CD4-positive, alpha-beta memory T cell (primary cell): ENCODE measurements at places on chromosomes 4 and X. TPM values are rescaled to one million over a fixed set of nuclear protein-coding genes. Genes with fewer than 3 reads are reported as not detected.

- no peak for DNase-seq
Observed at GRCh38 chrX:97211070-97211469, 327.4 kb downstream of the RPA4 start.

GRCh38 chr4:6497796-6498195 is 25.4 kb upstream of the PPP2R2C start:
- no peak for DNase-seq

DNA sequence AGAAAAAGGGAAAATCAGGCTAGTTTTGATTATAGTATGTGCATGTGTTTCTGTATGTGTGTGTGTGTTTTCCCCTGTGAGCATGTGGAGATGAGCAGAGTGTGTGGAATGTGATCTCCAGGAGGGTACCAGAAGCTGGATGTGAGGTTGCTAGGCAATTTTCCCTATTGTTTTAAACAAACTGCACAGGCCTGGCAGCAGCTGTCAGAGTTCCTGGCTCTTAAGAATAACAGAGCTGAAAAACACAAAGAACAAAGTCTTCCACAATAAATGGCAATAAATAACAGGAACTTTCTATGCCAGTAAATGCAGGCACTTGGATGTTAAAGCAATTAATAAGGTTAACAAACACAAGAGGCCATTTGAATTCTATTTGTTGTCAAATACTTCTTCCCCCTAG is 344.6 kb upstream of the CTSO start:
- DNase-seq = no peak

- no peak for DNase-seq
Observed at GRCh38 chr4:4981427-4981826, 37.8 kb downstream of the CYTL1 start.

GRCh38 chrX:133674726-133675470 is 259.6 kb upstream of the GPC4 start:
- DNase-seq = no peak

DNA sequence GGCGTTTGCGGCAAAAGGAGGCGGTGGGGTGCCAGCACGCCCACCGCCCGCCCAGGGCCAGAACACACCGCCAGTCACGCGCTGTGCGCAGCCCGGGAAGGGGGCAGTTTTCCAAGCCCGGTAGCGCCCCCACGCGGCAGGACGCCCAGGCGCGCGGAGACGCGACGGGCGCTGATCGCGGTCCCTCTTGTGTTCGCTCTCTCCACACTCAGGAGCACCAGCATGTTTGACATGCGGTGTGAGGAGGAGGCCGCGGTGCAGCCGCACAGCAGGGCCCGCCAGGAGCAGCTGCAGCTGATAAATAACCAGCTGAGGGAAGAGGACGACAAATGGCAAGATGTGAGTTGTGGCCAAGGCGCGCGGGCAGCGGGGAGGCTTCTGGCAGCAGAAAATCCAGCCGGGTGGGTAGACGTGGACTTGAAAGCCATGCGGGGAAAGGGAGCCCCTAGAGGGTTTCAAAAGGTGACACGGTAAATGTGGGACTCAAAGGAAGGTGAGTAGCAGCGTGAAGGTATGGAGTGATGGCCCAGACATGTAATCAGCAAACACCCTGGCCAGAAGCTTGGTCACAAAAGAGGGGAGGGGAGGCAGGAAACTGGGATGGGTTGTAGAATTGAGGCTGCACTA is 104.1 kb downstream of the PHOX2B start:
- no peak for DNase-seq

DNA sequence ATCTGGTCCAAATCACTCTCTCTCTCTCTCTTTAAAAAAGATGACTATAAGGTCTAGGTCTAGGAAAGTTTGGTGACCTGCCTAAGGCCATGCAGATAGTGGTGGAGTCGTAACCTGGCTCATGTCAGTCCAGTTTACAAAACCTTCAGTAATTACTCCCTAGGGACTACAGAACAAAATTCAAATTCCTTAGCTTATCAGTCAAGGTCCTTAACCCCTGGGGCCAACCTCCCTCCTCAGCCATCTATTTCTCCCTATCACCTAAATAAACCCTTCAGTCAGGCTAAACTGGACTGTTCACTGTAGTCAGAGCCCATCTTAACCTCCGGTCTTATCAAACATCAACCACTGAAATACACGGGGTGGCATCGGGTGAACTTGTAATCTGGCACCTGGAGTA is 68.9 kb downstream of the MAP3K15 start:
- DNase-seq = no peak

GRCh38 chrX:24175276-24175675 is 25.7 kb downstream of the ZFX start:
- no peak for DNase-seq

DNA sequence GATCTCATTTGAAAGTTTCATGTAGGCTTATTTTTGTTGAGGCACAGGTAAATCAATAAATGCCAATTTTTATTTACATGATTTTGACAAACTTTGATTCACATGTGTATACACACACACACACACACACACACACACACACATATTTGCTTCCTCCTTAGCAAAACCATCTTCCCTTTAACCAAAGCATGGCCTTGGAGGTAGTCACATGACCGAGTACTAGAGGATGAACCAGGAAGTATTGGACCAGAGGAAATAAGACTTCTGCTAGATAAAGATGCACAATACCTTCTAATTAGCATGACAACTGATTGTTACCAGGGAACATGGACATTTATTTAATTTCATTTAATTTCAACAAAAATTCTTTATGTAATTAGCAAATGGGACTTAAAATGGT is 23.4 kb upstream of the CFAP299 start:
- no peak for DNase-seq

GRCh38 chr4:79514621-79515329 is 106.7 kb upstream of the GK2 start:
- DNase-seq = no peak

DNA sequence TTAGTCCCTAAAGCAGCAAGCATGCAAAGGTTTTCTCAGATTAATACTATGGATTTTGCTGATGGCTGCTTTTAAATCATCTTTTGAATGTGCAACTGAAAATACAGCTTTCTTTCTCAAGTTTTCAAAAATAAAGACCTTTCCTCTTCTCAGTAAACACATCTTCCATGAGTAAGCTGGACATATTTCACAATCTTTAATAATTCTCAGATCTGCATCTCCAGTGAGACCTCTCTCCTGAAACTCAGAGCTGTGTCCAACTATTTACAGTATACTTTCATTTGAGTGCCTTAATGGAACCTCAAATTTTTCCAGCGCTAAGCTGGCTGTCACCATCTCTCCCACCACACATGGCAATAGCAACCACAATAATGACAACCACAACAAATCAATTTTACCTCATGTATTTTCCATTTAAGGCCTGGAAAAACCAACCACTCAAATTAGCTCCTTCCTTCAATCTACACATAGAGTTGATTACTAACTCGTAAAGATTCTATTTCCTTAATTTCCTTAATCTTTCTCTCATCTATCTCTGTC is 192.4 kb upstream of the RPL34 start:
- DNase-seq = no peak

- no peak for DNase-seq
Observed at GRCh38 chrX:100911731-100912130, 17.0 kb downstream of the XKRX start.

- no peak for DNase-seq
Observed at GRCh38 chrX:17298564-17298963, 76.4 kb upstream of the NHS start.

DNA sequence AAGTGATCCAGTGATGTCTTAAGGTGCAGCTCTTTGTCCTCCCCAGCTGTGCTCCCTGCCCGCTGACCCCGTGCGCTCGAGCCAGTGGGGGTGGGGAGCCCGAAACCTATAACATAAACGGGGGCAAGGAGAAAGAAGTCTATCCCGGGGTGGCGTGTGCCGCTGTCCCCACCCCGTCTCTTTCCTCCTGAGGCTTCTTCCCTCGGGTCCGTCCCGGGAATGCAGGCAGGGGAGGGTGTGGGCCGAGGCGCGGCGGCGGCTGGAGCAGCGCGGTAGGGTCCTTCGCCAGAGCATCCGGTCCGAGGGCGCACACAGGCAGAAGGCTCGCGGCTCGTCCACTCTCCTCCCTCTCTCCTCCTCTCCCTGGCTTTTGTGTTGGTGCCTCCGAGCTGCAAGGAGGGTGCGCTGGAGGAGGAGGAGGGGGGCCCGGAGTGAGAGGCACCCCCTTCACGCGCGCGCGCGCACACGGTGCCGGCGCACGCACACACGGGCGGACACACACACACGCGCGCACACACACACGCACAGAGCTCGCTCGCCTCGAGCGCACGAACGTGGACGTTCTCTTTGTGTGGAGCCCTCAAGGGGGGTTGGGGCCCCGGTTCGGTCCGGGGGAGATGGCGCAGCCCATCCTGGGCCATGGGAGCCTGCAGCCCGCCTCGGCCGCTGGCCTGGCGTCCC is at the start of gene RAB33A:
Gene RAB33A, plus strand, starts transcription at position 517 of the 681 bp plus-strand sequence. Its CDS starts 101 bp downstream, at position 618.
- DNase-seq = peak; percentile 54

- no peak for DNase-seq
Observed at GRCh38 chr4:164771088-164771487, 17.2 kb downstream of the SMIM31 start.

DNA sequence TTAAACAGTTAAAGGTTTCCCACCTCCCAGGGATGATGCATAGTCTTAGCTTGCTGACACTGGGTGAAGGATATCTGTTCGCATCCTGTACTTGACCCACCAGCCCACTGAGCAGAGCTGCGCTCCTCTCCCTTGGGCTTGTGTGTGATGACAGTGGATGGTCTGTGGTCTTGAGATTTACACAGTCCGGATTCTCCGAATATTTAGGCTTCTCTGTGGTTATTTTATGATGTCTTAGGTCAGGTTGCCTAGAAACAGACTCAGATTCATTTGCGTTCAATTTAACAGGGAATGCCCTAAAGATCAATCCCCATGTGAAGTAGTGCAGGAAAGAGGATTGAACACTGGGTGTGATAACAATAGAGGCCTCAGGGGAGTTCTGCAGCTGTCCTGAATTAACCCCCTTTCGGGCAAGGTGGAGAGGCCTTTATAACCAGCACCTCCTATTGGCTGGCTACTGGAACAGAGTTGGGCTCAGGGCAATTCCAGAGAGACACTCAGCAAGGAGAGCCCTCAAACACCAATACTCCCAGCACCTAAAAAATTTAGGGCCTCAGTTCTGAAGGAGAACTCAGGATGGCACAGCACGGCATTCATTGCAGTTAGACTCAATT is 653.2 kb upstream of the GALNT7 start:
- no peak for DNase-seq

- no peak for DNase-seq
Observed at GRCh38 chr4:110492522-110492921, 16.6 kb downstream of the ENPEP start.

DNA sequence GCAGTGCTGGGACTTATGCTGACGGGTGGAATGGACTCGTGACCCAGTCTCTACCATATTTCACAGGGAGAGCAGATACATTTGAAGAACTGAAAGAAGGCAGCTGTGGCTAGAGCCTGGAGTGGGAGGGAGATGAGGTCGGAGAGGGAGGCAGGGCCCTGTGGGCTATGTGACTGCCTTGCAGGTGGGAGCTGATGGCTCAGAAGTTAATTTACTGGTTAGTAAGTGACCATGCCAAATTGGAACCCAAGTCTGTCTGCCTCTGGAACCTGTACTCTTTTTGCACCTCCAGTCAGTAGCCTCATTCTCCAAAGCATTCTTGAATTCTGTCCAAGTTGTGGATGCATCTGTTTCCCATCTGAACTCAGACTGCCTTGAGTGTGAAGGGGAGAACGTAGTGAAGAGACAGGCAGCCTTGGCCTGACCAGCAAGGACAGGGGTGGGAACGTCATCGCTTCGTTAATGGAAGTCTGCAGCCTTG is 92.3 kb downstream of the REPS2 start:
- no peak for DNase-seq

- DNase-seq = no peak
Observed at GRCh38 chrX:141405853-141406492, 163.7 kb upstream of the SPANXC start.

DNA sequence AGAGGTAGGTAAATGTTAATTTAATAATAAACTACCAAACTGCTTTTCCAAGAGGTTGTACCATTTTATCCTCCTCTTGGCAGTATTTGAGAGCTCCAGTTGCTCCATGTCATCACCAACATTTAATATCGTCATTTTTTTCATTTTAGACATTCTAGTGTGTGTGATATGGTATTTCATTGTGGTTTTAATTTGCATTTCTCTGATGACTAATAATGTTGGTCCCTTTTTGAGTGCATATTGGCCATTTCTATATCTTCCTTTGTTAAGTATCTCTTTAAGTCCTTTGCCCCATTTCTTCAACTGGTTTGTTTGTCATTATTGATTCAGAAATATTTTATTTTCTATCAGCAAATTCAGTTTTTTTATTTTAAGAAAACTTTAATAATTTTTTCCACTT is 88.8 kb downstream of the MAPK10 start:
- no peak for DNase-seq

DNA sequence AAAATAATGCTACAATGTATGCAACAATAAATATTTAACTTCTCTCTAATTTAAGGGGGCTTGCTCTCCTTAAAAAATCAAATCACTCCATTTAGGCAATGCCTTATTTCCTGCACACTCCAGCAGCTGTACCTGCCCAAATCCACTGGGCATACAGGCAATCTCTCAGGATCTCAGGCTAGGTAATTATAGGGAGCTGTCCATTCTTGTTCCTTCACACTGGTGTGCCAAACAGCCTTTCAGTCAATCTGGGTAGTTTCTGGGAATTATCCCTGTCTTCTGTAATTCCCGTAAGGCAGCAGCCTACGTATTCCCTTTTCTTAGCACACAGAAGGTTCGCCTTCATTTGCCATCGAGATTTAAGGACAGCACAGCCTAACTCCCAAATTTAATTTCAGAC is 922.6 kb upstream of the SLIT2 start:
- no peak for DNase-seq

GRCh38 chrX:105477351-105477750 is 256.9 kb upstream of the TEX13A start:
- no peak for DNase-seq

GRCh38 chrX:136255541-136255940 is 4.3 kb upstream of the MAP7D3 start:
- no peak for DNase-seq

GRCh38 chr4:69811166-69811565 is 48.8 kb downstream of the SULT1E1 start:
- DNase-seq = no peak

- DNase-seq = no peak
Observed at GRCh38 chr4:178205826-178206225, 763.6 kb upstream of the AGA start.

DNA sequence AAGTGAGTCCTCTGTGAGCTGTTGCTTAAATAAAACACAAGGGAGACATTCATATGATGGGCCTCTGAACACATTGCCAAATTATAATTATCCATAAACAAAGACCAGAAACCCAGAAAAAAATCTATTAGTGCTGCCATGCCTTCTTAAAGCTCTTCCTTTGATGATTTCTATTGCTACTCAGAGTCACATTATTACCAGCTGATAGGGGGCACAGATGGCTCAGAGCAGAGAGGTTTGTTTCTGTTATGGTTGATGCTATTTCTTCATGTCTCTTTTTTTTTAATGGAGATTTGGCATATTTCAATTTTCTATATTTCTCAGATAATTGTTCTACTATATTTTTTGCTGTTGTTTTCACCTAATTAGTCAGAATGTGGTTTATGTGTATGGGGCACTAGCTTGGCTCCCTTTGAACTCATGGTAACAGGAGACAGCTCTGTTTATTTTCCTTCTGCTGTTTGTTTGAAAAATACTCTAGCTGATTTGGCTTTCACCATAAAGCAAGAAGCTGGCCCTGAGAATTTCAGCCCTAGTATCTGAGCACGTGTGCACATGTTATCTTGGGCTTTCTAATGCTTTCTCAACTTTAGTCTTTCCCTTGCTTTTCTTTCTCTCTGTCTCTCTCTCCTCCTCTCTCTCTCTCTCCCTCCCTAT is 568.8 kb downstream of the PPARGC1A start:
- DNase-seq = no peak

MAGEA1 gene
- not detected for total RNA-seq

SCLT1 gene
- 18.2 TPM for total RNA-seq

ZAR1 gene
- not detected for total RNA-seq

TEX13B gene
- total RNA-seq = not detected

HSPA4L gene
- total RNA-seq = not detected

ZCCHC12 gene
- not detected for total RNA-seq

GAGE13 gene
- not detected for total RNA-seq
